ENCODE measurements at places on chromosomes 3 and 15.

DNA sequence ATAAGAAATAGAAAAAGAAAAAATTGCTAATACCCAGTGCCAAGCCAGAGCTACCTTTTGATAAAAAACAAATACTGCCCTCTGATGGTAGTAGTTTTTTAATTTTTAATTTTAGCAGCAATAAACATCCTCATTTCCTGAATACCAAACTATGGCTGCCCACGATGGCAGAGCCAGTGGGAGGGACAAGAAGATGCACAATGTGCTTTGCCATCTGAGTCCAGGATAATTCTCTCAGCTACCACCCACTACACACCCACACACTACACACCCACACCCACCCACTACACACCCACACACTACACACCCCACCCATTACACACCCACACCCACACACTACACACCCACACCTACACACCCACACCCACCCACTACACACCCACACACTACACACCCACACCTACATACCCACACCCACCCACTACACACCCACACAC lies 17.8 kb downstream of the CEP19 start:
- DNase-seq, result no peak

- DNase-seq, result no peak
Observed at GRCh38 chr3:87575550-87575949, 299.2 kb upstream of the POU1F1 start.

DNA sequence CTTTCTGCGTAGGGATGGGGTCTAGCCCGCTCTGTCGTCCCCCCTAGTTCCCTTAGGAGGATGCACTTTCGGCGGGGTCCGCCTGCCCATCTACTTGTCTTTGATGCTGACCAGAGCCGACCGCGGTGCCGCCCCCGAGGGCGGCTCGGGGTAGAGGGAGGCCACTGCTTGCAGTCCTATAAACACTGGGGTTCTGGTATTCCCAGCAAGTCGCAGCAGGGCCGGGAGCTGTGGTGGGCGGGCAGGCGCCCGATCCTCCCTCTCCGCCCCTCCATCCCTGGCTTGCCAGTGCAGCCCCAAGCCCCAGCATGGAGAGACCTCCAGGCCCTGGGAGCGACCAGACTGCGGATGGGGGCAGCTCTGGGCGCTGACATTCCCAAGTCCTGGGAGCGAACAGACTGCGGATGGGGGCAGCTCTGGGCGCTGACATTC lies 830 bp downstream of the SEMA4B start:
- DNase-seq, result no peak

DNA sequence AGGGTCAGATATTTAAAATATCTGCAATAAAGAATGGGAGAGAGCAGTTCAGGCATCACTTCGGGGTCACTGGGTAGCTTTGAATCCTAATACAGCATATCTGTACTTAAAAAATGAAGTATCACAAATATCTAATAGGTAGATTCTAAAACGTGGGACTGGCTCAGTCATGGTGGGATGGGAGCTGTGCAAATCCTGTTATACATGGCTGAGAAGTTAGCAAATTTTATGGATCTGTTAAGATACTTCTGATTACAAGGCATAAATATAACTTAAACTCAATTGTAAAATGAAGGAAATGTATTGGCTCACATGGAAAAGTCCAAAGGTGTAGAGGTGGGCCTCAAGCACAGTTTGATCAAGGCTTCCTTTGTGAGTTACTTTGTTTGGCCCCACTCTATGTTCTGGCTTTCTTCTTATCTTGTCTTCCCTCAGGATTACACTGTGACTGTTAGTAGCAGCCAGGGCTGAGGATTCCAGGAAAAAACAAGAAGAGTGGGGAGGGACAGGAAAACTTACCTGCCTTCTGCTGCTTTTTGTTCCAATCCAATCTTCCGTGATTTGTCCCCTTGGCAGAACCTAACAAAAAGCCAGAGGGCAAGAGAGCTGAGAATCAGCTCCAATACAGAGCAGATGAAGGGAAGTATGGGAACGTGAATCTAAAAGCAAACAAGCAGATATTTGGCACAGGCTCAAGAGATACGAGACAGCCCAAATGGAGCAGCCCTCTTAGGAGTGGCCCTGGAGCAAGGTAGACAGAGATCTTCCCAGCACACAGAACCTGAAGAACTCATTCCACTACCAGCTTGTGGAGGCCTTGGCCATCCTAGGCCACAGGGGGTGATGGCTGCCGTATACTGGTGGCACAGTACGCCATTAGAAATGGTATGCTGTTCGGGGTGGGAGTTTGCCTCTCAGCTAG lies 10.9 kb downstream of the PAQR9 start:
- DNase-seq, result no peak

DNA sequence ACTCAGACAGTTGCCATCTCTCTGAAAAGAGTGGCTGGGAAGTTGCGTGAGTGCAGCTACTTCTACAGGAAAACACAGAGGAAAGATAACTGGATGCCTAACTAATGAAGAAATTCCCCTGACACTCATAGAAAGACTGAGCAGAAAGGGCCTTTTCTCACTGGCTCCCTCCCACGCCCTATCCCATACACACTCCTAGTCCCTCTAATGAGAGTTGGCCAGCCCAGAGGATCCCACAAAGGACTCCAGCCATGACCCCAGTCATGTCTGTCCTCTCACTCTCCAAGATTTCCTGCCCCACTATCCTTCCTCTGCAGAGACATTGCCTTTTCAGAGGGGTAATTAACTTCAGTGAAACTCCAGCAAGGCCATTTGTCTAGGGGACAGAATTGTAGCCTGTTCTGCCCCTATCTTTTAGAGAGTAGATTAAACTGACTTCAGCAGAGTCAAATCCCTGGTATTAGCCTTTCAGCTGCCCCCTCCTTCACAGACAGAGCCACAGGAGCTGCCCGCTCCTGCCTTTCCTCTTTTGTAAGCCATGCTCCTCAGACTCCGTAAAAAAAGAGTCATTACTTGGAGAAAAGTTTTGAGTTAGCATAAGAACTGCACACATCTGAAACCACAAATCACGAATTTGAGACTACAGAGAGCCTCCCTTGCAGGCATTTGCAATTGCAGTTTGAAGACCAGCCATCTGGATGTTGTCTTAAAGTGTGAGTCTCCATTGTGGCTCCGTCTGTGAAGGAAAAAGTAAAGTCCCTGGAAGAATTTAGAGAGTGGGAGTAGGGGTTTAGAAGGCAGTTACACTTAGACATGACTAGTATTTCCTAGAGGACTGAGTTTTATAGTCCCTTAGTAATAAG lies 129.1 kb upstream of the SEMA6D start:
- no peak for DNase-seq
